Fibroblast of gingiva (primary cell): ENCODE measurements at places on chromosomes 1 and 21.

GRCh38 chr1:41109310-41110197 is 88.0 kb upstream of the SLFNL1 start:
- peak; percentile 88 for DNase-seq

DNA sequence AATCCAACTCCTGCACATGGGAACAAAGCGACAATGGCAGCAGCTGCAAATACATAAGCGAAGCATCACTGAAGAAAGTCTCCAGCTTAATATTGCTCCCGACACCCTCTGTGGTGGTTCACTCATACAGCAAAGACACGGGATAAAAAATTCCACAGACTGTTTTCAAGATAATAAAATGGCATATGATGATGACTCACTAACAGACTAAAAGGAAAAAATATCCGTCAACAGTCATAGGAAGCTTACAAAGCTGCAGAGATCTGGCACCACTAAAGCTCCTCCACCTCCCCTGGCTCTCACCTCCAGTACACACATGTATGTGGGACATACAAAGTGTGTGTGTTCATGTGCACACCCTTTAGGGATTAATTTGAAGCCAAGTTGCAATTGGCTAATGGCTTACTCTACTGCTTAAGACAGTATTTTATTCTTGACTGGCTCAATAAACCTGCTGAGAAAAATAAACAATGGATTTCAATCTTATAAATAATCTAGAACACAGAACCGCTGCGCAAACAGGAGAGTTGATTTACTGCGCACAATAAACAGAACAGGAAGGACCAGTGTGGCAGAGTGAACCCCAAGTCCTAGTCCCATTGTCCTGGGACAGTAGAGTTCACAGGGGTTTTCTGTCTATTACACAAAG is 94.4 kb downstream of the SLC45A1 start:
- peak; percentile 27 for DNase-seq

- DNase-seq = no peak
Observed at GRCh38 chr21:41478319-41479177, 29.4 kb downstream of the TMPRSS2 start.

DNA sequence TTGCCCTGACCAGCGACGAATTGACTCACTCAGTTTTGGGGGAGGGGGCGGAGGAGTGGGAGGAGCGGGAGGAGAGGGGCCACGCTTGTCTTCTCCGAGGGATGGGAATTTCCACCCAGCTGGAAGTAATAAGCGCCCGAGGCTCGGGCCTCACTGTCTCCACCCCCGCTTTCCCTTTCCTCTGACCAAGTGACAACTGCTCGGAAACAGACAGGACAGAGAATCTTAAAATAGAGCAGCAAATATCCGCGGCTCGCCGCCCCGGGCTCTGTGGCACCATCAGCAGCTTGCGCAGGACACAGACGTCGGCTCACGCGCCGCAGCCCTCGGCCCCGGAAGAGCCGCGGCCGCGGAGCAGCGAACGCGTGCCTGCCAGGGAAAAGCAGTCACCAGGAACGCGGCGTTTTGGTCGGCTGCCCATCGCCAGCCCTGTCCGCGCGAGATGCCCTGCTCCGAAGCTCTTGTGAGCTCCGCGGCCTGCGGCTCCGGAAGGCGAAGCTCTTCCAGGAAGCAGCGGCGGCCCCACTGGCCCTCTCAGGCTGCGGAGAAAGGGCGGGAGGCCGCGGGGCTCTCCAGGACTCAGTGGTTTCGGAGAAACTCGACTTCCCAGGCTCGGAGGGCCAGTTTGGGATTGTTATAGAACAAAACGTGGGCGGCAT is 10.7 kb upstream of the RGS16 start:
- DNase-seq = peak; percentile 93

- peak; percentile 89 for DNase-seq
Observed at GRCh38 chr1:87252406-87252805, 76.3 kb upstream of the LMO4 start.

GRCh38 chr1:180117764-180118116 is 36.9 kb upstream of the QSOX1 start:
- DNase-seq = peak; percentile 41

GRCh38 chr1:210582205-210582970 is 253.7 kb downstream of the HHAT start:
- no peak for DNase-seq

DNA sequence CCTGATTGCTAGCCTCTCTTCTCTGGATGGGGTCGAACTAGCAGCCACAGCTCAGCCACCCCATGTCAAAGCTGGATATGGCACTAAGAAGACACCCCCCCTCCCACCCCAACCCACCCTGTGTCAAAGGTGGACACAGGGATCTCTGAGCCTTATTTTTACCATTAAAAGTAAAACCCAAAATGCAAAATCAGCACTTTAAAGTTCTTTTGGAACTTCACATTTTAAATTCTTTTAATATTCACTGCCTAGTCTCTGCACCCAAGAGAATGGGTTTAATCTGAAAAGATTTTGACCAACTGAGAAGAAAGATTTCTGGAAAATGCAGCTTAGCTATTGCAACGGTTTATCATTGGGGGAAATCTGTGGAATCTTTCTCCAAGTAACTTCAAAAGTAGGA is 167.6 kb downstream of the TGFBR3 start:
- no peak for DNase-seq

- no peak for DNase-seq
Observed at GRCh38 chr1:205026181-205026580, 16.8 kb upstream of the CNTN2 start.

- no peak for DNase-seq
Observed at GRCh38 chr1:145898756-145899155, 11.1 kb downstream of the ITGA10 start.

DNA sequence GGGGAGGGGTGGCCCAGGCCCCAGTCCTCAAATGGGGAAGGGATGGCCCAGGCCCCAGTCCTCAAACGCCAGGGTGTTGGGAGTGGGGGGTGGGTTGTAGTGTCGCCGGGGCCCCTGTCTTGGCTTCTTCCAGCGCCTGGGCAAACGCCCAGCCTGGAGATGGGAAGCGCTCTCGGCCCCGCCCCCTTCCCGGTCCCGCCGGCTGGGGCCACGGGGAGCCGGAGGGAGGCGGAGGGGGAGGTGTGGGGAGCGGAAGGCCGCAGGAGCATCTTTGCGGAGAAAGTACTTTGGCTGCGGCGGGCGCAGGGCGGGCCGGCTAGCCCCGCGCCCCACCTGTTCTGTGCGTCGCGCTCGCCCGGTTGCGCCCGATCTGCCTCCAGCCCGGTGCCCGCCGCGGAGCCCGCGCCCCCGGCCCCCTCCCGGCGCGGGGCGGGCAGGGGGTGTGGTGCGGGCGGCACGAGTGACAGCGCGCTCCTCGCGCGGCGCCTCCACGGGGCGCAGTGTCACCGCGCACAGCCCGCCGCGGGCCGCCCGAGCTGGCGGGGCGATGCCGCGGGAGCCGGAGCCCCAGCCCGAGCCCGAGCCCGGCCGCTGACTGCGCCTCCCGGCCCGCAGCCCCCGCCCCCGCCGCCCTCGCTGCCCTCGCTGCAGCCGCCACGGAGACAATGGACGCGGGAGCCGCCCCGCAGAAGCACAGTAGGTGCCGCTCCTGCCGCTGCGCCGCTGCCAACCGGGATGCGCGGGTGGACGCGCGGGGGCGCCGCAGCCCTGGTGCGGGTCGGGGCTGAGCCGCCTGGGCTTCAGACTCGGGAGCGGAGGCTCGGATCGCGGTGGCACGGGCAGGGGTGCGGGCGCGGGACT is 31.1 kb upstream of the PEX10 start:
- DNase-seq = no peak

- no peak for DNase-seq
Observed at GRCh38 chr1:39562886-39563285, 13.7 kb downstream of the PABPC4 start.

GRCh38 chr1:94614996-94615395 is 73.4 kb upstream of the F3 start:
- DNase-seq = no peak

GRCh38 chr1:235098547-235098946 is 30.1 kb downstream of the TOMM20 start:
- no peak for DNase-seq

GRCh38 chr1:26627954-26628353 is 67.9 kb upstream of the ARID1A start:
- DNase-seq = no peak

DNA sequence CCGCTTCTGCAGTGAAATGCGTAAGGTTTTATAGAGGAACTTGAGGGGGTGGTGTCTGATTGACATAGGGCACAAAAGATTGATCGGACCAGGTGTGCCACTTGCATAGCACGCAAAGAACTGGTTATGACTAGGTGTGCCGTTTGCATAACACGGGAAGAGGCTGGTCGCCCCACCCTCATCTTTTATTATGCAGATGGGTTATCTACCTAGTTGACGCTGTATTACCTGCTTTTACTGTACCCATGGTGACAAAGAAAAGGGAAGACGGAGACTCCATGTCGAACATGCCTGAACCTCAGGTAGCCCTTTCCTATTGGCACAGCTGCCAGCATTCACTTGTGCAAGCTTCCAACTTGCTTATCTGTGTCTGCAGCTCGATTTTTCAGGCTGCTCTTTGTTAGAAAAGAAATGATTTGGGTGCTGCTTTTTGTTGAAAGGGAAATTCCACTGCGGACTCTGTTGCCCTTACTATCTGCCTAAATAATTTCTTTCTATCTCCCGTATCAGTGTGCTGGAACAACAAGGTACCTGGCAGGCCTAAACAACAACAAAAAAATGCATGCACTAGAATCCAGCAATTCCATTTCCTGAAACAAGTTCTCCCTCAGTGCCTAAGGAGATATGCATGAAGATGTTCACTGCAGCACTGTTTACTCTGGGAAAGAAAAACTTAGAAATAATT is 194.4 kb upstream of the KAZN start:
- no peak for DNase-seq

DNA sequence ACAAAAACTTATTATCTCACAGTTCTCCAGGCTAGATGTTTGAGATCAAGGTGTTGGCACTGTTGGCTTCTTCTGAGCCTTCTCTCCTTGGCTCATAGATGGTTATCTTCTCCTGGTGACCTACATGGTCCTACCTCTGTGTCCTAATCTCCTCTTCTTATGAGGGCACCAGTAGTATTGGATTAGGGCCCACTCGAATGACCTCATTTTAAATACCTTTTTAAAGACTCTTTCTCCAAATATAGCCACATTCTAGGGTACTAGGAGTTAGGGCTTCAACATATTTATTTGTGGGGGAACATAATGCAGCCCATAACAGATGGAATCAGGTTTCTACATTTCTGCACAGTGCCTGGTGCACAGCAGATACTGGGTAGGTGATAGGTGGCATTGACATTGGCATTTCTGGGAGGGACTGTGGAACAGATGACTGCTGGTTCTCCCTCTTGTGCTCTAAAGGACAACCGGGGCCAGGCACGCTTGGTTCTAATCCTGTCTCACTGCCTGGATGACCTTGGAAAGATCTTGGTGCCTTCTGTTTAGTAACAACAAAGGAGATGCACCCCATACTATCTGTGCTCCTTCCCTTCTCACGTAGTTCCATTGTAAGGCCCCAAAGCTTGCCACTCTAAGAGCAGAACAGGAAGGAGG is 140.3 kb downstream of the PLPP3 start:
- no peak for DNase-seq

- DNase-seq = no peak
Observed at GRCh38 chr1:115865704-115866380, 24.9 kb upstream of the NHLH2 start.

DNA sequence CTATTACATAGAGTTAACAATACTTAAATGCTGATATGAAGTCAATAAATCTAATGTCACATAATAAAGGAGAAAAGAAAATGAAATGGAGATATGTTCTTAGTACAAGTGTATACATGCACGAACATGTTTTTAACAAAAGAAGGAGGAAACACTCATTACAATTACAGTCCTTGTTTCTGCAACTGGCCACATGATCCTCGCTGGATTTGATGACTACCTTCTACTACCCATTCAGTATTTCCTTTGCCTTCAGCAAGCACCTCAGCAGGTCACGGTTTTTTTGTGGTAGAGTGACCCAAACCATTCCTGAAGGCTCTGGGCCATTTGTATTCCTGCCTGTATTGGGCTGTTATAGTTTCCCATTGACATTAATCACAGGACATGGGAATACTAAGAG is 172.8 kb upstream of the CXADR start:
- DNase-seq = no peak

DNA sequence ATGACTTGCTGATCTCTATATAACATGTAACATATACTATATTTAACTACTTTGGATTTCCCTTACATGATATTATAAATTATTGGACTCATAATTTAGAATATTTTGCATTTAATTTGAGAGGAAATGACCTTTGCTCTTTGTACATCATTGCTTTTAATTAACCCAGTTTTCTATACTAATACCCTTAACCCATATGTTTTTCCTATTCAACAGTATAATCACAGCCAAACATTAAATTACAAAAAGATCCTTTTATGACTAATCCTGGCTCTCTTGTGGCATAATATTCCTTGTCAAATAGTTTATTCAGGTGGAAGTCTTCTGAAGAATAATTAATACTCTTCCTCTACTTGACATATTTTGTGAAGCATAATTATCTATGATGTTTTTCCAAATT is 56.0 kb upstream of the GPR52 start:
- no peak for DNase-seq

GRCh38 chr1:15900662-15901279 is 53.3 kb downstream of the SPEN start:
- no peak for DNase-seq

DNA sequence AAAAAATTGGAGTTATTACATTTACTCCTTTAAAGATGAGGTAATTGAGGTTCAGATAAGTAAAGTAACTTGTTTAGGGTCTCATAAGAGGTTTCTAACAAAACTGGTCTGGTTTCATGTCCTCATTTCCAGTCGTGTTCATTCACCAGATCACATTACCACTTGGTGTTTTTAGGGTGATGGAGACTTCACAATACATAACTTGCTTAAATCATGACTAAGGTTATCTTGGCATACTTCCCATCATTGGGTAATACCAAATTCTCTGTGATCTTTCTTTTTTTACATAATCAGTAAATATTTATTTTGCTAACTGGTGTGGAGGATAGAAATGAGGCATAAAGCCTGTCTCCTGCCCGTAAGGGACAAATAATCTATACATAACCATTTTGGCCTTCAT is 31.6 kb upstream of the RPTN start:
- peak; percentile 47 for DNase-seq

DNA sequence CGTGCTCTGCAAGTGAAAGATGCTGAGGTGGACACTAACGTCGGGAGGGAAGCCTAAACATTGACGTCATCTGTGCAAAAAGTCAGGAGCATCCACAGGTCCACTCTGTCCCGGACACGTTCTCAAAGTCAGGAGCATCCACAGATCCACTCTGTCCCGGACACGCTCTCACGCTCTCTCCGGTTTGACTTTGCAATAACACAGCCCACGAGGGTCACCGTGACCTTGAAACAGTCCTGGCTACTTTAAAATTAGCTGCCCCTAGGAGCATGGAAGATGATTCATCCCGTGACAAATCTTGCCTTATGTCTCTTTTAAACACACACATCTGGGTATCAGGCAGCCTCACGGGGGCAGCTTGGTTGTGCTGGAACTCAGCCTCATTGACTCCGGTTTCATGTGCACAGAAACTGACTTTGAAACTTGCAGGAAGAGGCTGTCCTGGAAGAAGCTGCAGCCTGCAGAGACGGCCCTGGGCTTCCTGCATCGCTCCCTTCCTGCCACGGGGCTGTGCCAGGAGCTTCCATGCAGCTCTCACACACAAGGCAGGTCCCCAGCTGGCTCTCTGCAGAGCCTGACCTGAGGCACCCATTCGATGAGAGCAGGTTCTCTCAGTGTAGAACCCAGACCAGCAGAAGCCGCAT is 18.1 kb upstream of the COL18A1 start:
- peak; percentile 93 for DNase-seq

GRCh38 chr1:36482724-36483388 is at the start of gene CSF3R:
TSS of gene CSF3R (minus strand) at chr1:36482913. CDS start at chr1:36479496, 3,417 bp downstream.
- DNase-seq = no peak
